NCI-H1105 (cell line): ENCODE measurements at places on chromosomes 16 and 17.

- no peak for DNase-seq
Measured at GRCh38 chr17:45994987-45995386, 4.1 kb upstream of the STH start.

GRCh38 chr16:72637306-72637705 is 410.6 kb downstream of the ZFHX3 start:
- DNase-seq: no peak

- no peak for DNase-seq
Measured at GRCh38 chr17:17239832-17240231, 2.9 kb upstream of the FLCN start.

GRCh38 chr16:85912211-85912974 is 13.4 kb downstream of the IRF8 start:
- no peak for DNase-seq

- DNase-seq: no peak
Measured at GRCh38 chr17:8572764-8573163, 57.8 kb downstream of the MYH10 start.

- peak; percentile 61 for DNase-seq
Measured at GRCh38 chr17:50931144-50931908, 65.2 kb upstream of the TOB1 start.

DNA sequence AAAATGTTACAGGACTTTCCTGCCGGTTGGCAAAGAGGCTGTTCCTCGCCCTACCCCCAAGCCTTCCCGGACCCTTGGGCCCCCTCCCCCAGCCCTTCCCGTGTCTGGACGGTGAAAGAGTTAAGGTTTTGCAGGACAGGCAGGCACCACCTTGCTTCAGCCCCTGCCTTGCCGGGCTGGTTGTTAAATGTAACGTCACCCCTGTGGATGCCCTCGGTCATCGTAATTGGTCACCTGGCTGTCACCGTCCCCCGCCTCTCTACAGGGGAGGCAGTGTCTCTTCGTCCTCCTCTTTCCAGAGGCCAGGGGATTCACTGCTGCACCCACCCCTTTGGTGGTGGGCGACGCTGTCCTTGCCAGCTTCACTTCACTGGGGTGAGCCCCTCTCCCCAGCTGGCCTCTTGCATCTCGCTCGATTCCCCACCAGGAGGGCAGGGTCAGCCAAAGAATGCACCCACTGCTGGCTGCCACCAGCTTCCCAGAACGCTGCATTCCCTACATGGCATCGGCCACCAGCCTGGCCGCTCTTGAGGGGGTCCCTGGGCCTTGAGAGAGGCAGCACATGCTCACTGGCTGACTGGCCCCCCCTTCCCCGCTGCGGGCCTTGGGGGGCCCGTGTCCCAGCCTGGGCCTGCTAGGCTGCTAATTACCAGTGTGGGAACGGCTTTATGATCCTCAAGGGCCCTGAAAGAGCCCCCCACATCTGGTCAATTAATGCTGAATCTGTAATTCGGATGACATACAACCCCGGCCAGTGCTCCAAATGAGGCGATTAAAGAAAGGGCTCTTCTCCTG is 25.2 kb upstream of the GSE1 start:
- DNase-seq: no peak

GRCh38 chr17:73549841-73550430 is 94.3 kb downstream of the SDK2 start:
- DNase-seq: no peak

GRCh38 chr16:80023865-80024264 is 423.3 kb upstream of the MAF start:
- DNase-seq: no peak

DNA sequence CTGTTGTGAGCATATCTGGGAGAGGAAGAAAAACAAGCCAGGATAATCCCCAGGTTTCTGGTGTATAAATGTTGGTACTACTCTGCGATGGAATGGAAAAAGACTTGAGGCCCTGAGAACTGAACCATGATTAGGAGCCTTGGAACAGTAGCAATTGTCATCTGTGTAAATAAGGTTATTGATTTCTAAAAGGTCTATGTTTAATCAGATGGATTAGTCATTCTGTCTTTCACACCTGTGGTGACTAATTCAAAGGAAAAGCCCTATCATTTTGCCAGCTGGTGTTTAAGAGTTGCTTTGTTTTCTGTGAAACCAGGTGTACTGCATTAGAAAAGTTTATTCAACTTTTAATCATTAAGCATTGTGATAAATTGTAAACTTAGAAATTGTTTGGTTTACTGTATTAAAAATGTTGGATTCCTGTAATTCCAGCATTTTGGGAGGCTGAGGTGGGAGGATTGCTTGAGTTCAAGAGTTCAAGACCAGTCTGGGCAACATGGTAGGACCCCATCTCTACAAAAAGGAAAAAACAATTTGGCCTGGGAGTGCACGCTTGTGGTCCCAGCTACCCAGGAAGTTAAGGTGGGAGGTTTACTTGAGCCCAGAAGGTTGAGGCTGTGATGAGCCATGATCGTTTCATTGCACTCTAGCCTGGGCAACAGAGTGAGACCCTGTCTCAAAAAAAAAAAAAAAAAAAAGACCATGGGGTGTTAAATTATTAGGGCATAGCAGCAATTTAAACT is 29.0 kb upstream of the KPNB1 start:
- no peak for DNase-seq

- no peak for DNase-seq
Measured at GRCh38 chr16:30143347-30143702, 20.3 kb upstream of the MAPK3 start.

- no peak for DNase-seq
Measured at GRCh38 chr16:66426112-66427035, 721 bp upstream of the BEAN1 start.

DNA sequence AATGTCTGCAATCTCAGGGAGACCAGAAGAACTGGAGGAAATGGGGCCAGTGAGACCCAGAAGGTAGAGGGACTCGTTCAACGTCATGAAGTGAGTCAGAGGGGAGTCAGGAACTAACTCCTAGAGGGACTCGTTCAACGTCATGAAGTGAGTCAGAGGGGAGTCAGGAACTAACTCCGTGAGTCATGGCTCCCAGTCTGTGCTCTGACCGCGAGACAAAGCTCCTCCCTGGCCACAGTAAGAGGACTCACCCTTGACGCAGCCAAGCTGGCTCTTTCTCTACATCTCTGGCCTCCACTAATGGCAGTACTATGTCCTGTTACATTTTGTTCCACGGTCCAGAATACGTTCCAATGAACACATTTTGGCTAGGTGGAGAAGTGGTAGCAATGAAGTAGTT is 902.5 kb downstream of the KCNJ2 start:
- DNase-seq: no peak
